Spleen (tissue), 13 donors: ENCODE measurements at places on chromosomes 3 and 15. TPM values are rescaled to one million over a fixed set of nuclear protein-coding genes. Genes with fewer than 3 reads are reported as not detected.
A peak's percentile ranks its signal among the peaks of the same experiment; 100 is the strongest.

The GOLGA6L10 gene
- 1.1 TPM for polyA plus RNA-seq

- no peaks in the 10 kb centered on the region for H3K4me1 ChIP-seq
- no peaks in the 10 kb centered on the region for H3K36me3 ChIP-seq
- no peak for DNase-seq
Measured at GRCh38 chr3:8777201-8777977, 8.0 kb upstream of the OXTR start.

The ARL14 gene
- polyA plus RNA-seq: not detected

The PTH1R gene
- polyA plus RNA-seq: 61.8 TPM

The SCAMP5 gene
- polyA plus RNA-seq: 1.8 TPM

DNA sequence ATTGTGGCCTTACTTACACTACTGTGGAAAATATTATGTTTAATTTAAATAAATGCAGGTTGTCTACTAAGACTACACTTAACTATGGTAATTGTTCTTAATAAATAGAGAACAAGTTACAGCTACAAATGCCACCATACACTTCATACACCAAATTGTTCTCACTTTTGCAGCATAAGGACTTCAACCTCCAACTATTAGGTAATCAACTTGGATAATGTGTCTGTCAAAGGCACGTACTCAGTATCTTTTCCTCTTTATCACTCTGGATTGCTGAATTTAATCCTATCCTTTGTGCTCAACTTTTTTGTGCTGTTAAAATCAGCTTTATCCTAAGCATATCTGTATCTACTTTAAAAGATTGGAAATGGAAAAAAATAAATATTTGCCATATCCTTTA lies 41.6 kb upstream of the TMEM87A start:
- H3K36me3 ChIP-seq: peaks cover 91% of the 10 kb centered on the region
- H3K27ac ChIP-seq: no peak overlapping the region
- no peak overlapping the region for H3K4me3 ChIP-seq

DNA sequence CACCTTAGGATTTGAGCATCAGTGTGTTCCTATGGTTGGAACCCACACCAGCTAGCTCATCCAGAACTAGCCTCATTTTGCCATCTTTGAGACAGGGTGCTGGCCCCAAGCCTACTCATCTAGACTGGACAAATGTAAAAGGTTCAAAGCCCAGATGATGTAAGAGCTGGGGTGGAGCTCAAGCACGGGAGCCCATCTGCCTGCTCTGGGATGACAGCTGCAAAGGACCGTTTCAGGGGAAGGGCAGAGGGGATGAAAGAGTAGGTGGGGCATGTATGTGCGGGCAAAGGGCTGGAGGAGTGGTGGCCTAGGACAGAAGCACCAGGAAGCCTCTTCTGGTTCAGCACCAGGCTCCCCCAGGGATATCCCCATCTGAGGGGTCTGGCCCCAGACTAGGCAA lies 15.8 kb downstream of the CLK3 start:
- H3K27me3 ChIP-seq: no peaks in the 10 kb centered on the region
- peak overlapping the region; percentile 81 for H3K27ac ChIP-seq
- peaks cover 44% of the 10 kb centered on the region for H3K4me1 ChIP-seq
- H3K36me3 ChIP-seq: peaks cover 86% of the 10 kb centered on the region
- DNase-seq: no peak
- no peak overlapping the region for H3K4me3 ChIP-seq

The TMEM212 gene
- not detected for polyA plus RNA-seq

DNA sequence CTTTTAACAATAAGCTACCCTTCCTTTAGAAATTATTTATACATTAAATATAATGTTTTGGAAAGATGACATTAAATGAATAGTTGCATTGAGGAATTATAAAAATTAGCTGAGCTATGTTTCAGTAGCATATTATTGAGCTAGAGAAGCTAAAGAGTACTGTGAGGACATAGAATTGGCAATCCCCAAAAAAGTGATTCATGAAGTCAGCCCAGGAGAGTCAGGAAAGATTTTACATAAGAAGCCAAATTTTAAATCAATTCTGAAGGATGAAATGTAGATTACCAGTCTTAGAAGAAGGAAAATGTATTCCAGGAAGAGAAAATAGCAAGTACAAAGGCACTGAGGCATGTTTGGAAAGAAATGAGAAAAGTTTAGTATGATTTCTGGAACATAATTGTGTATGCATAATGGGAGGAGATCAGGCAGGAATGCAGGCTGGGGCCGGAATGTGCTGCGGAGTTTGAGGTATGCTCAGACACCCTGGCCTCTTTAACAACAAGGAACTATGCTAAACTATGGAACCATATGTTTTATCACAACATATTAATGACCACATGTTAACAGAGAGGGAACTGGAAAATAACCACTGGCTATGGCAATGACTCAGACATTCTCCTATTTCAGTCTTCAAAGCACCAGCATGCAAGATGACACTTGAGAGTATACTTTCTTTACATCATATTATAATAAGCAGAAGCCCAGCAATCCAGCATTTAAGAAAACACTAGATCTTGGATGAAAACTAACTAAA lies 103.3 kb upstream of the COL8A1 start:
- H3K27me3 ChIP-seq: no peaks in the 10 kb centered on the region
- no peak overlapping the region for H3K4me3 ChIP-seq
- no peak overlapping the region for H3K27ac ChIP-seq
- no peaks in the 10 kb centered on the region for H3K36me3 ChIP-seq

- no peak overlapping the region for H3K4me3 ChIP-seq
- H3K27ac ChIP-seq: no peak overlapping the region
- H3K36me3 ChIP-seq: no peaks in the 10 kb centered on the region
Measured at GRCh38 chr15:69116391-69116790, 44.0 kb upstream of the GLCE start.

GRCh38 chr15:38297623-38298388 lies 45.2 kb downstream of the SPRED1 start:
- no peaks in the 10 kb centered on the region for H3K27me3 ChIP-seq
- H3K4me3 ChIP-seq: no peak overlapping the region
- DNase-seq: no peak

DNA sequence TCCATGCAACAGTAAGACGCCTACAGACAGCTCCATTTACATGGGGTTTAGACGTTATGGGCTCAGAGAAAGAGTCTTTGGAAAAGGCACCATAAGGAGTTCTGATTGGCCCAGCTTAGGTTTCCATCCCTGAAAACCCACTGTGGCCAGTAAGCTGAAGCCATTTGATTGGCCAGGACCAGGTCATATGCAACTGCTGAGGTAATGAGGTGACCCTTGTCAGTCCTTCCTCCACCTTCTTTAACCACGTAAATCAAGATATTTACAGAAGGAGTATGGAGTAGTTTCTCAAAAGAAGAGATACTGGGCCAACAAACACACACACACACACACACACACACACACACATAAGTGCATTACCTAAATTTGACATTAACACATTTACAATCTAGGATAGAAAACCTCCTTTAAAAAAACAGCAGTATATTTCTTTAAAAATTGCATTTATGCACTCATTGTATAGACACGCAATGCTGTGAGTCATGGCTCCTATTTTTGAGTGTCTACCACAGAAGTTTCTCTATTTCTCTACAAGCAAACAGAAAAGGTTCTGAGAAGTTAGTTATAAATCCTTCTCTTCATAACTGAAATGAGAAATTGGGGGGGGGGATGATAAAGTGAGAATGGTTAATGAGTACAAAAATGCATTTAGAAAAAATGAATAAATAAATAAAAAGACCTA lies 16.3 kb upstream of the MB21D2 start:
- no peak overlapping the region for H3K27ac ChIP-seq
- no peaks in the 10 kb centered on the region for H3K36me3 ChIP-seq
- H3K4me3 ChIP-seq: no peak overlapping the region
- peaks cover 4% of the 10 kb centered on the region for H3K4me1 ChIP-seq

The GCNT3 gene
- polyA plus RNA-seq: 0.22 TPM

The EPHB1 gene
- 0.54 TPM for polyA plus RNA-seq

GRCh38 chr15:38307861-38308641 lies 55.4 kb downstream of the SPRED1 start:
- H3K4me3 ChIP-seq: no peak overlapping the region
- no peak overlapping the region for H3K27ac ChIP-seq
- H3K36me3 ChIP-seq: no peaks in the 10 kb centered on the region
- H3K27me3 ChIP-seq: no peaks in the 10 kb centered on the region
- no peak for DNase-seq

The PP2D1 gene
- polyA plus RNA-seq: not detected

GRCh38 chr15:54089776-54090175 lies 111.5 kb downstream of the UNC13C start:
- H3K27ac ChIP-seq: no peak overlapping the region
- H3K36me3 ChIP-seq: no peaks in the 10 kb centered on the region
- H3K4me3 ChIP-seq: no peak overlapping the region

GRCh38 chr3:37181756-37182155 lies 7.4 kb upstream of the LRRFIP2 start:
- H3K36me3 ChIP-seq: no peaks in the 10 kb centered on the region
- DNase-seq: no peak
- H3K4me1 ChIP-seq: peaks cover 26% of the 10 kb centered on the region
- no peaks in the 10 kb centered on the region for H3K27me3 ChIP-seq

The FANCD2OS gene
- polyA plus RNA-seq: not detected

DNA sequence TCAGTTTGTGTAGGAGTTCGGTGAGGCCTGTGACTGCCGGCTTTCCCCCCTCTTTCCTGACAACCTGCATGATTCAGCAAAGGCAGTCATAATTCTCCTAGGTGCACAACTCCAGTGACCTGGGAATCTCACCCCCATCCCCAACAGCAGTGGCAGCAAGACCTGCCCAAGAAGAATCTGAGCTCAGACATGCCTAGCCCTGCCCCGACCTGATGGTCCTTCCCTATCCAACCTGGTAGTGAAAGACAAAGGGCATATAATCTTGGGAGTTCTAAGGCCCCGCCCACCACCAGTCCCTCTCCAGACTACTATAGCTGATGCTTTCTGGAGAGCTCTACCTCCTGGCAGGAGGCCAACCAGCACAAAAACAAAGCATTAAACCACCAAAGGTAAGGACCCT lies 44.2 kb upstream of the ZBED2 start:
- H3K27ac ChIP-seq: no peak overlapping the region
- no peak for DNase-seq
- H3K4me1 ChIP-seq: no peaks in the 10 kb centered on the region
- no peaks in the 10 kb centered on the region for H3K27me3 ChIP-seq
- no peak overlapping the region for H3K4me3 ChIP-seq

The ECE2 gene
- polyA plus RNA-seq: not detected

The EPHB3 gene
- polyA plus RNA-seq: 0.48 TPM

The C3orf20 gene
- polyA plus RNA-seq: not detected

The ALPK3 gene
- 0.29 TPM for polyA plus RNA-seq

DNA sequence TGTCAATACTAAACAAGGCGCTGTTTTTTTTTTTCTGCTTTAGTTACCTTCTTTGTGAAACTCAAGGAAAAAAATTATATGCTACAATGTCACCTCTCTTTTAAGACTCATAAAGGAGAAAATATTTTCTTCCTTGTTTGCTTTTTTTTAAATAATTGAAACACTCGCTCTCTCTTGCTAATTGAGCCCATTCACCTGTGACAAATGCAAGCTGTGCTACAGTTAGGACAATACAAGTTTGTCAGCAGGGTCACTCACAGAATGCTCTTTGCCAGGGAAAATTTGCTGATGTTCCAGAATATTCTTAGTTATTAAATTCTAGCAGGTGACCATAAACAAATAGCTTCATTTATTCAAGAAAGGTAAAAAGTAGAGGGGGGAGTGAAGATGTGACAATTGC lies 375.9 kb upstream of the DPPA4 start:
- no peaks in the 10 kb centered on the region for H3K27me3 ChIP-seq
- H3K4me3 ChIP-seq: no peak overlapping the region
- no peak for DNase-seq
- H3K36me3 ChIP-seq: no peaks in the 10 kb centered on the region
- H3K4me1 ChIP-seq: no peaks in the 10 kb centered on the region

DNA sequence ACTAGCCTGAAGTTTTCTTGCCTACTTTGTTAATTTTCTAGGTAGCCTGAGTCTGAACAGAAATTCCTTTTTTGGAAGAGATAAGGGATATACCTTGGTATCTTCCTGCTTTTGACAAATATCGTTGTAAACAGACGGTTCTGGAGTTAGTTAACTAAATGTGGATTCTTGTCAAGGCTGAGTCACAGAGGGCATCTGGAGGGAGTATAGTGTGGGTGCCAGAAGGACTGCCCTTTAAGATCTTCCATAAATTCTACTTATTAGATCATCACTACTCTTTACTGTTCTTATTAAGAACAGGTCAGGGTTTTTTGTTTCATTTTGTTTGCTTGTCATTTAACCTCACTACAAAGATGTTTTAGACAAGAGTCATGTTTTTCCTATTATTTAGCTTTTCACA lies 125.3 kb upstream of the SKOR1 start:
- H3K36me3 ChIP-seq: no peaks in the 10 kb centered on the region
- DNase-seq: no peak
- no peak overlapping the region for H3K4me3 ChIP-seq
- no peaks in the 10 kb centered on the region for H3K4me1 ChIP-seq
- H3K27me3 ChIP-seq: no peaks in the 10 kb centered on the region

The ITGA11 gene
- polyA plus RNA-seq: 0.37 TPM

The LMAN1L gene
- 2.4 TPM for polyA plus RNA-seq

- DNase-seq: peak; percentile 70
- H3K27ac ChIP-seq: no peak overlapping the region
- H3K27me3 ChIP-seq: no peaks in the 10 kb centered on the region
- H3K36me3 ChIP-seq: no peaks in the 10 kb centered on the region
- no peak overlapping the region for H3K4me3 ChIP-seq
Measured at GRCh38 chr3:13483286-13483685, 3.2 kb downstream of the HDAC11 start.

The HSPBAP1 gene
- 17.0 TPM for polyA plus RNA-seq

The FAM3D gene
- polyA plus RNA-seq: 0.35 TPM

- H3K27me3 ChIP-seq: no peaks in the 10 kb centered on the region
- no peak overlapping the region for H3K4me3 ChIP-seq
- no peaks in the 10 kb centered on the region for H3K4me1 ChIP-seq
- DNase-seq: no peak
Measured at GRCh38 chr3:10533737-10534023, 28.3 kb upstream of the ATP2B2 start.

The APEH gene
- polyA plus RNA-seq: 42.7 TPM

DNA sequence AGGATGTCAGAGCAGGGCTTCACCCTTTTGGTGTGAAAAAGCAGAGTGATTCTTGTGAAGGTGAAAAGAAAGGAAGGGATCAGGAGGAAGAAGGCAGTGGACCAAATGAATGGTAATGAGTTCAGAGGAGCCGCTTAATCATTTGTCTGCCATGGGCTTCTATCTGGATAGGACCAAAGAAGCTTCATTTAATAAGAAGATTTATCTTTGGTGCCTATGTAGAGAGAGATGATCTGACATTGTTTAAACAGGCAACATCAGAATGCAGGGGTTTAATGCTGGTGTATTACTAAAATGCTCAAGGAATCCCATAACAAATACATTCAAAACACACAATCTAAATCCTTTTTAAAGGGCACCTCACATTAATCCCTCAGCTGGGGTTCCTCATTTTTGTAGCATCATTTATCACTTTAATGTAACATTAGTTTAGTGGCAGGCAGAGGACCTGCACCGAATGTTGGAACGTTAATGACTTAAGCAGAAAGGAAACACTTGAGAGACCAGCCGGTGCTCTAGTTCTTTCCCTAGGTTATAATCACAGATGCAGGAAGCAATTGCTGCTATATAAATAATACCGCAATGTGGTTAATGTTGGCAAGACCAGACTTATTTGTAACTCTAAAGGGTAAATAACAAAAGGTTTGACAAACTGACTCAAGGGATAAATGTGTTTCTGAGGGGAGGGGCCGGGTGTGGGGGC lies 27.9 kb upstream of the IL1RAP start:
- H3K27ac ChIP-seq: no peak overlapping the region
- H3K4me3 ChIP-seq: no peak overlapping the region
- H3K4me1 ChIP-seq: no peaks in the 10 kb centered on the region

The SENP8 gene
- polyA plus RNA-seq: 0.57 TPM

GRCh38 chr3:157247391-157247790 lies 87.4 kb upstream of the CCNL1 start:
- H3K36me3 ChIP-seq: no peaks in the 10 kb centered on the region
- H3K4me1 ChIP-seq: peaks cover 6% of the 10 kb centered on the region
- no peak overlapping the region for H3K4me3 ChIP-seq
- no peak for DNase-seq
- H3K27me3 ChIP-seq: no peaks in the 10 kb centered on the region
- no peak overlapping the region for H3K27ac ChIP-seq

The SLC22A13 gene
- 0.22 TPM for polyA plus RNA-seq
